ENCODE measurements at places on chromosomes 5 and 9.

- peak; percentile 71 for DNase-seq
Measured at GRCh38 chr9:101566904-101567724, 27.7 kb downstream of the PPP3R2 start.

DNA sequence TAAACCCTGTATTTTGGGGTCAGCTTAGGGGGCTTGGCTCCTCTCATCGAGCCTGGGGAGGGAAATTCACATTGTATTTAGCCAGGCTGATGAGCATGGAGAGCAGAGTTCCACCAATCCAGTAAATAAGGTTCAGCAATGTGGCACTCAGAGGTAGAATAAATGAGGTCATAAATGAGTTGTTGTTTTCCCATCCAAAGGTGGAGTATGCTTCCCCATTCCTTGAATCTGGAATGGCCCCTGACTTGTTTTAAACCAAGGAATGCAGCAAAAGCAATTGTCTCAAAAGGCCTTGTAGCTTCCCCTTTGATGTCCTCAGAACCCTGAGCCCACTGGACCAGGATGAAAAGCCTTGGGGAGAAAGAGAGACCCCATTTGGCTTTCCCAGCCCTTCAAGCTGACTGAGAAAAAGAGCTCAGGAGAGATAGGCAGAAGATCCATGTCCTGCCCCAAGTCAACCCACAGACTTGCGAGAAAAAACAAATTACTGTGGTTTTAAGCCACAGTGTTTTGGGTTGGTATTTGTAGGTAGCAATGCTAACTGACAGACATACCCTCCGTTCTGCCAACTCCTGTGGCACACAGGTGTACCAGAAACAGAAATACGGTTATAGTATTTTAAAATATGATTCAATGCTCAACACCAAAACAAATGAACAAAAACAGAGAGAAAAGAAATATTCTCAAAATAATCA, 566.0 kb upstream of the DMAC1 start:
- DNase-seq, result no peak

- DNase-seq, result no peak
Measured at GRCh38 chr5:151619812-151620460, 28.8 kb upstream of the FAT2 start.

GRCh38 chr5:10122076-10122726, 127.5 kb downstream of the ATPSCKMT start:
- no peak for DNase-seq

DNA sequence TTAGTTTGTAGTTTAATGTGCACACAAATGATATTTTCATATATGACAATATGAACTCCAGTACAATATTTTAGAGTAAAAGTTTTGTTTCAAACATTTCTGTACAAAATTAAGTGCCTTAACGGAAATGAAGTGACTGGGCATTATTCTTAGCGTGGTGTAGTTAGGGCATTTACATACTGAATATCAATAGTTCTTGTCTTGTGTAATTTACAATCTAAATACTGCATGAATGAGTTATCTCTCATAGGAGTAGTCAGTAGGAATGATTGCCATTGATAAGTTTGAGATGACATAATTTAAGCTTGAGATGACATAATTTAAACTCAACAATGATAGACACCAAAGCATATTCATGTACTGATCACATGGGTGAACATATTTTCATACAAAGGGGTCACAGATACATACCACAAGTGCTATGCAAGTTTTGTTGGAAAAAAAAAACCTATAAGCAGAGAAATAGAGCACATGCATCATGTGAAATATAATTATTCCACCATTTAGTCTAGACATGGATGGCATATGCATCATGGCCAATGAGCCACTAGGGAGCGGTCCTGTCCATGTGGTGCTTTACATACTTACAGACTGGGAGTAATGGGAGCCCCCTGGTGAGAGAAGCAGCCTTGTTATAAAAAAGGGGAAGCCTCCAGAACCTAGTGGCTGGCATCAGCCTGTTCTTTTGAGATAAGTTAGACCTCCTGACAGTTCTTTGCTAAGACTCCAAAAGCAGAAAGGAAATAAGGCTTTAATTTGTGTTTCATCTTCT, 1523.9 kb downstream of the MAT2B start:
- no peak for DNase-seq

GRCh38 chr9:124617477-124618141, 110.4 kb upstream of the NR5A1 start:
- DNase-seq, result peak; percentile 76

DNA sequence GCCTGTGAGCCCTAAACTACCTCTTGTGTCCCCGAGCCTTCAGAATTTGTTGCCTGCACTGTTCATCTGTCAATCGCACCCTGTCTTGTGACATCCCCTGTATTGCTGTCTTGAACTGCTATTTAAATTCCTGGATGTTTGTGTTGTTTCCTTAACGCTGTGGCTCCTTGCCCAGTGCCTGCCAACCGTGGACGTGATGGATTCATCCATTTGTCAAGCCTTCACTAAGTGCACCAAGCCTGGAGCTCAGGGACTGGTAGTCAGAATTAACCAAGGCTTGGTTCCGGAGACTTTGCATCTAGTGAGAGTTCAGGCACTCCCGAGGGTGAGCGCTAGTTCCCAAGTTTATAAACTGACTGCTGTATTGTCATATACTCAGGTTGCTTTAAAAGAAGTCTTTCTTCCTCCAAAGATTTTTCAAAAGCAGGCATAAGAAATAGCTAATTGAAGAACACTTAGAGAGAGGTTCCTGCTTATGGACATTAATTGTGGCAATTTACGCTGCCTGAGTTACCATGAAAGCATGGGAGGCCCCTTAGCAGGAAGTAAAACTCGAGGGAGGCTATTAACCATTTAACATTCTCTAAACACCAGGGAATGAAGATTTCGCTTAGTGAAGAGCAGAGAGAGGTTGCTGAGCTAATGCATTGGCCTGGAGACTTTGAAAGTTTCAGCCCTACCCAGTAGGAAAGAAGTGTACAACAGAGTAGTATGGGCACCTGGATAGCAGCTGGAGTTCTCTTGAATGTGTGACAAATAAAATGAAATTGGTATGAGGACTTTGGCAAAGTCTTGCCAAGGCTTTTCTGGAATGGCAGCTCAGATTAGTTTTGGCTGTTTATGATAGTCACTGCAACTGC, 29.0 kb downstream of the RGS3 start:
- no peak for DNase-seq

GRCh38 chr9:336039-336438, 121.4 kb downstream of the DOCK8 start:
- no peak for DNase-seq

GRCh38 chr5:88886746-88887341, 3.9 kb upstream of the MEF2C start:
- no peak for DNase-seq

GRCh38 chr9:81113453-81114124, 575.8 kb downstream of the TLE1 start:
- no peak for DNase-seq

DNA sequence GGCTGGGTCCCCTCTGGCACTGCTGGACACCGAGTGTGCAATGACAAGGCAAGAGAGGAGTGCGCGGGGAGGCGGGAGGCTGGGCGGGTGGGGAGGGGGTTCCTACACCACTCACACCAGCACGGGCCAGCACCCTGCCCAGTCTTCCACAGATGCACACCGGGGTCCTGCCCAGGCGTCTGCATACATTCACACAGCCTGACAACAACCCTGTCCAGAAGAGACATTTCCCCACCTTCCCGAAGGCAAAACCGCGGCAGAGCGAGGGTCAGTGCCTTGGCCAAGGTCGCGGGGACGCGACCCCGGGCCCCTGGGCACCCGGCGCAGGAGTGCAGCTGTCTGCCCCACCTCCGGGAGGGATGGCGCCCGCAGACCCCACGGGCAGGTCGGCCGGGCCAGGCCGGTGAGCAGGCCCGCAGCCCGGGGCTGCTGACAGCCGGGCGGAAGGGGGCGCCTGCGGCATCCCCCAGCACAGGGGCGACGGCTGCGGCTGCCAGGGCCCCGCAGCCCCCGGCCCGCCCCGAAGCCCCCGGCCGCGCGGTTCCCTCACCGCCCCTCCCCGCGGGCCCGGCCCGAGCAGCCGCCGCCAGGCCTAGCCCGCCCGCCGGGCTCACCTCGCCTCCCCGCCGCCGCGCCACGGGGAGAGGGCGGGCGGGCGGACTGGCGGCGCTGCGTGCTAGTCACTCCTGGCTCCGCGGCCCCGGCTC, 496 bp downstream of the MAPK9 start:
- no peak for DNase-seq

DNA sequence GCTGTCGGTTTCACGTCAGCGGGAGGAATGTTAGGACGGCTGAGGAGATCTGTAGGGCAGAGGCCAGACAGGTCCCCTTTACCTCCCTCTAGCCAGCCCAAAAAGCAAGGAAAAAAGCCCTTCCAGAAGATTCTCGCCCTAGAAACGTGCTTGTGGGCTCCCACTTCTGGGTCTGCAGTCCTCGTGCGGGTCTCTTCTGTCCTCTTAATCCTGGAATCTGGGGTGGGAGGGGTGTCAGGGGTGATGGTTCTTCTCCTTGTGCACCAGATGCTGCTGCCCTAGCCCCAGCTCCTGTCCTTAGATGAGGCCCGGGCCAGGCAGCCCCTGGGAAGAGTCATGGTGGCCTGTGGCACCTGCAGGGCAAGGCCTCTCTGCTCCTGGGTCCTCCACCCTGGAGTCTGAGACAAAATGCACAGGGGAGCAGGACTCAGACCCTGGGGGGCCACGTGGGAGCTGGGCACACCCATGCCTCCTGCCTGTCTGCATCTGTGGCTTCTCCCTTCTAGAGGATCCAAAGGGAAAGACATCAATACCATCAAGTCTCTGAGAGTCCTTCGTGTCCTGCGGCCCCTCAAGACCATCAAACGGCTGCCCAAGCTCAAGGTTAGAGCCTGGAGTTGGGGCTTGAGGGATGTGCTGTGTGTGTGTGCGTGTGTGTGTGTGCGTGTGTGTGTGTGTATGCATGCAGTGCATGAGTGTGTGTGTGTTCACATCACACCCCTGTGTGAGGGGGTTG, 174.2 kb downstream of the CACNA1B start:
- no peak for DNase-seq

- DNase-seq, result no peak
Measured at GRCh38 chr5:50300878-50301277, 140.2 kb downstream of the EMB start.

DNA sequence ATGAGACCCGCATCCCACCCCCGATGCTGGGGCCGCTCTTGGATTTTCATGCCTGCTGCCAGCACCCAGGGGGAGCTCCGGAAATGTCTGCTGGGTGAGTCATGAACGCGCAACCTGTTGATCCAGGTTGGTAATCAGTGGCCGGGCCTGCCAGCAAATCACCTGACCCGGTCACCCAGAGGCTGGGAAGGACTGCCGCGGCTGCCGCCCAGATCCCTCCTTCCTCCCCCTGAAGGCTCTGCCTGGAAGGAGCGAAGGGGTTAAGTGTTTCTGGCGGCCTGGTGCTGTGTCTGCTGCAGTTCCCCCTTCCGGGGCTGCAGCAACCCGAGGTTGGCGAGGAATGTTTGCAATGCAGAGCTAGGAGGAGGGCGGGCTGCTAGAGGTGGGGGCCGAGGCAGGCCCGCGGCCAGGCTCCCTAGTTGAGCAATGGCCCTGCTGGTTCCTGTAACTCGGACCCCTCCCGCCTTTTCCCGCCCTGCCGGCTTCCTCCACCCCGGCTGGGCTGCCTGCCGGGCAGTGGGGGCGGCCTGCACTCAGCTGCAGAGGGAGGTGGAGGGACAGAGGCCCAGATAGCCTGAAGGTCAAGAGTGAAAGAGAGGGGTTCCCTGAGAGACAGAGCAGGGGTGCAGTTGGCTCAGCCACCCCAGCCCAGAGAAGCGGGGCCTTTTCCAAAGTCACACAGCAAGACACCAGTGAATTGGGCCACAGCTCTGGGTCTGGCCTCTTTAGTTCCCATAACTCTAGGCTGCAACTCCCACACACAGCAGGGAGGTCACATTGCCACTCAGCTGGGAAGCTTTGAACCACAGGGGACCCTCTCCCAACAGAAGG, 156.3 kb upstream of the IER5L start:
- DNase-seq, result peak; percentile 90

GRCh38 chr9:98010445-98010844, 27.3 kb downstream of the ANP32B start:
- peak; percentile 43 for DNase-seq

GRCh38 chr5:80225934-80226326, 29.9 kb downstream of the SERINC5 start:
- no peak for DNase-seq

GRCh38 chr5:180593446-180594206, 2.3 kb upstream of the SCGB3A1 start:
- no peak for DNase-seq

GRCh38 chr9:93397661-93398373, 53.7 kb upstream of the FAM120A start:
- DNase-seq, result no peak

- DNase-seq, result no peak
Measured at GRCh38 chr9:105877721-105878120, 183.4 kb downstream of the TMEM38B start.

DNA sequence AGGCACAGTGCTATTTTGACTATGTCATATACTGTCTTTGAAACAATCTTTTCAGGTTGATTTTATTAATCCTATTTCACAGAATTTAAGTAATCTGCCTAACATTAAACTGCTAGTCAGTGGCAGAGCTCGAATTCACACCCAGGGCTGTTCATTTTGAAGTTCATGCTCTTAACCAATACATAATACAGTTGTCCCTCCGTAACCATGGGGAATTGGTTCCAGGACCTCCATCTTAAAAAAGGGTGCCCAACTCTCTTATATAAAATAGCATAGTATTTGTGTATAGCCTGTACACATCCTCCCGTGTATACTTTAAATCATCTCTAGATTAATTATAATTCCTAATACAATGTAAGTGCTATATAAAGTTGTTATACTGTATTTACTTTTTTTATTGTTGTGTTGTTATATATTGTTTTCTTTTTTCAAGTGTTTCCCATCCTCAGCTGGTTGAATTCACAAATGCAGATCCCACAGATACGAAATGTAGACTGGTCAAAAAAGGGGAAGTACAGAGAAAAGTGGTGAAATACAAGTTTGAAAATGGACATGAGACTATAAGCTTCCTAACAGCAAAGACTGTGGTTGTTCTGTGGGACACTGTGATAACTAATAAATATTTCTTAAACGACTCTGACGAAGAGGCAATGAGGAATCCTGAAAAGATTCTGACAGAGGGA, 18.3 kb downstream of the RFX3 start:
- no peak for DNase-seq

DNA sequence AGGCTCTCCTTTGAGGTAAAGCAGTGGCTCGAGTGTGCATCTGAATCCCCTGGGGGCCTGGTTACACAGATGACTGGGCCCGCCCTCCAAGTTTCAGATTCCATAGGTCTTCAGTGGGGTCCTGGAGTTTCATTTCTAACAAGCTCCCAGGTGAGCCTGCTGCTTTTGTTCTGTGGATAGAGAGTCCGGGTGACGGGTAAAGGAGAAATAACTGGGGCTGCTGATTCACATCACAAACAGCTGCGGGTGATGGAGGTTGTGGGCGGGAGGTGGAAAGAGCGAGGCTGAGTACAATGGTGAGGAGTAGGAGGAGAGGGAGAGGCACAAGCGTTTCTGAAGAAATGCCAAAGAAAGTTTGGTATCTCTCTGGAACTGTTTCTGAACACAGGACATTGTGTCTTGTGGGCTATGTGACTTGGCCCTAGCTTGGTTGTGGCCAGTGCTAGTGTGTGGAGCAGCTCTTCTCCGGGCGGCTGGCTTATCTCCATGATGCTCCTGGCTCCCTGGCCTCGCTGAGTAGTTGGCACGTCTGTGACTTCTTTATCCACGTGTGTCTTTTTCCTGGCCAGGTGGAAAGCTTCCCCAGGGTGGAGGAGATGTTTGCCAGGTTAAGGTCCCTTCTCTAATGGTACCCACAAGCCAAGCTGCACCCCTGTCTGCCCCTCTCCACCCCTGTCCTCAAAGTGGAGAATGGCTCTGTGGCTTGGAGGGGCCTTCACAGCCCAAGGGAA, 61.7 kb downstream of the HSPA4 start:
- peak; percentile 48 for DNase-seq

GRCh38 chr9:114860187-114860586, 54.3 kb upstream of the TNFSF15 start:
- no peak for DNase-seq

- no peak for DNase-seq
Measured at GRCh38 chr9:87283585-87283984, 214.1 kb upstream of the DAPK1 start.
